ENCODE measurements at places on chromosomes 3 and 15.

DNA sequence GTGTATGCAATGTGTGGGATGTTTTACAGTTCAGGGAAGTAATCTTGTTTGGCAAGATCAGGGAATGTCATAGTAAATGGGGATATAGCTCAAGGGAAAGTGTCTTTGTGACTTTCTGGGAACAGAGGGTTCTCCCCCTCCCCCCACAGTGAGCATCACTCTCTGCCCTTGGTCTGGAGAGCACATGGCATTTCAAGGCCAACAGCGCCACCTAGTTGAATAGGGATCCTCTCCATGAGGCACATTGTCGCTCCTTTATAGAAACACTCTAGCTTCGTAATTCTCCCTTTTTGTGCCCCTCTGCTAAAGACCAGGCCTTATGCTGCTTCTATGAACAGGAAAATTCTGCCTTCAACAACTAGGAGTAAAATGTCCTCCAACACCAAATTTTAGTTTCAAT is 37.1 kb upstream of the ARNT2 start:
- no peak for DNase-seq

- DNase-seq: no peak
Observed at GRCh38 chr3:3552761-3553160, 246.5 kb upstream of the LRRN1 start.

DNA sequence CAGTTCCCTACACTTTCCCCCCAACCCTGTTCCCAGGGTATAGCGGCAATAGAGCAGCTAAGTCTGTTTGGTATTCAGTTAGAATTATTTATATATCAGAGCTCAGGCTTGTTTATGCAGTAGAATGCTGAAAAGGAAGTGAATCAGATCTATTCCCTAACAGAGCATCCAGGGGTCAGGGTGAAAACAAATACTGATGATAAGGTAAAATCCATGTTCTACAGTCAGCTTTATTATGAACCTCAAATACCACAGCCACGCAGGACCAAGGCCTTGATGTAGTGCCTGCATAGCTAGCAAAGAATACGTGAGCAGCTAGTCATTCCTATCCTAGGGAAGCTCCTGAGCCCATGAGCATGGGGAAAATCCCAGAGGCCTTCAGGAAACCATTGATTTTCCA is 229.7 kb upstream of the ICE2 start:
- DNase-seq: no peak

DNA sequence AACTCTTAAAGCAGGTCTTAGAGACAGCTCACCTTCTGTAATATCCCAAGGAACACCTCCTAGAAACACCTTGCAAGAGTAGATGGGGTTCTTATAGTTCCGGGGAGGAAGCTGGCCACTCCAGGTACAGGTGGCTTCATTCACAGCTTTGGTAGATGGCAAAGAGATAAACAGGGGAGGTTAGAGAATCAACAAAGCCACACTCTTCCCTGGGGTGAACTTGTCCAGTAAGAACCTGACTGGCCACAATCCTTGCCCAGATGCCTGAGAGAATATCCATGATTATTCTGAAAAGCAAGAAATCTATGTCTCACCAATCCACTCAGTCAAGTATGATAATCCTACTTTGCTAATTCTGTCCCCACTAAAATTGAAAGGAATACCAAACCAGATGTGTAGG is 13.6 kb upstream of the RPS17 start:
- DNase-seq: no peak
